Activated CD8-positive, alpha-beta memory T cell treated with anti-CD3 and anti-CD28 coated beads, Interleukin-2, amount 50 U/mL, for 4 hours (primary cell): ENCODE measurements at places on chromosomes 4 and X.
A peak's percentile ranks its signal among the peaks of the same experiment; 100 is the strongest.

- no peak for DNase-seq
Measured at GRCh38 chr4:172207886-172208285, 394.7 kb downstream of the GALNTL6 start.

DNA sequence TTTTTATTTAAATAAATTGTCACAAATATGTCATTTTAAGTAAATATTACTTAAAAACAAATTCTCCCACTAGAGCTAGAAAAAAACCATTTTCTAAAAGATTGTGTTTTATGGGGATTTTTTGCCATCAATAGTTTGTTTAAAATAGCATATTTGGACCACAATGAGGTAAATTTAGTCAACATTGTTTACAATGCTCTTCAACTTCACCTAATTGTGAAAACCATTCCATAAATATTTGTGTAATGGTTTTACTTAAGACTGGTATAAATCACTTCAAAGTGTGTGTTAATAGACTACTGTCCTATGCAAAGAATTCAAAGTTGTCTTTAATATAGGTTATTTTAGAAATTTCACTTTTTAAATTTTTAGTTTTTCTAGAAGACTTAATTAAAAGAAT is 1004.2 kb downstream of the PCDH18 start:
- no peak for DNase-seq

DNA sequence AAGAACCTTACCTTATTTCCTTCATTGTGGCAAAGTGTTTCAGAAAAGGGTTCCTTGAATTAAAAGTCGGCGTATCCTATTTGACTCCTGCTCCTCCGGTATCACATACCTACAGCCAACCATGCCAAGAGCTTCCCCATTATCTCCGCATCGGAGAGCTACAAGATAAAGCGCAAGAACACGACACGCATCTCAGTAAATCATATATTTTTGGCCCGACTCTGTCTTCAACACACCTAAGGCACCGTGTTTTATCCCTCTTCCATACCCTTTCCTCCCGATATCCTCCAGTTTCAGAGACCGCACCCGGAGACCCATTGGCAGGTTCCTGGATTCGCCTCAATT is 497 bp upstream of the THAP9 start:
- no peak for DNase-seq

GRCh38 chr4:157076578-157076947 is 613 bp downstream of the GLRB start:
- no peak for DNase-seq

- no peak for DNase-seq
Measured at GRCh38 chr4:181281451-181281850, 961.8 kb upstream of the TENM3 start.

DNA sequence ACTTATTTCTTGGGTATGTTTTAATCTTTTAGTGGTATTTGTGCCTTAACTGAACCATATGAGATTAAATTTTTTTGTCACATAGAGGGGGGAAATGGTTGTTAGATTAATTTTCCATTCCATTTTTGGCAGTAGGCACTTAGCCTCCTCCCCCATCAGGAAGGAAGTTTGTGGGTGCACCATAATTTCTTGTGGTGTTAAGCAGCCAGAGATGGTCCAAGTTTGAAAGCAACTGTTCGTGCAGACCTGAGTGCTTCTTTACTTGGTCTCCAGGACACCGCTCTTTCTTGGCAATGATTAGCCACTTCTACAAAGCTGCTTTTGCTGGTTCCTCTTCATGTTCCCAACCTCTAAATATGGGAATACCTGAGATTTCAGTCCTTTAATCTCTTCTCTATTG is 92.7 kb upstream of the RPL34 start:
- DNase-seq: peak; percentile 19

GRCh38 chr4:94359221-94359620 is 16.6 kb upstream of the HPGDS start:
- no peak for DNase-seq

GRCh38 chr4:88998891-88999290 is 58.1 kb downstream of the FAM13A start:
- DNase-seq: no peak

DNA sequence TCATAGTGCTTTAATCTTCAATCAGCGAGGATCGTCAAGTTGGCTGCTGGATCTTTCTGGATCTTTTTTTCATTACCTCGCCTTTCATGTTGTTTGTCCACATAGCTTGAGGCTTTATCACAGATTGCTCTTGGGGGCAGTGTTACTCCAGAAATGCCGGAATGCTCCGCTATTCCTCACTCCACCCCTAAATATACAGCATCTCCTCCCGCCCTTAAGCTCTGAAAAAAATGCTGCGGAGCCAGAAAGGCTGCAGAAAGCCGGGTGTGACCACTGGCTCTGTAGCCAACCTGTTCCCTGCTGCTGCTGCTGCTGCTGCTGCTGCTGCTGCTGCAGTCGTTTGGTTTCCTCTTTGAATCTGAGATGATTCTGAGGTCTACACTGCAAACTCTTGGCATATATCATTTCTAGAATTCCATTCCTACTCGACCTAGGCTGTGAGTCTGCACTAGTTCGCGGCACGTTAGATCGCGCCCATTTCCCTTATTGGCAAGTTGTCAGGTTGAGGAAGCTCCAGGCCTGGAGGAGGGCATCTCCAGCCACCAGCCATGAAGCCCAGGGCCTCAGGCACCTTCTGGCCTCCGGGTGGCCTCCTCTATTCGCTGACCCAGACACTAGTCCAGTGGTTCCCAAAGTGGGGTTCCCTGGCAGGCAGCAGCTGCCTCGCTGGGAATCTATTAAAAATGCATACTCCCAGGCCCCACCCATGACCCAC is 34.2 kb downstream of the WDR13 start:
- peak; percentile 58 for DNase-seq

DNA sequence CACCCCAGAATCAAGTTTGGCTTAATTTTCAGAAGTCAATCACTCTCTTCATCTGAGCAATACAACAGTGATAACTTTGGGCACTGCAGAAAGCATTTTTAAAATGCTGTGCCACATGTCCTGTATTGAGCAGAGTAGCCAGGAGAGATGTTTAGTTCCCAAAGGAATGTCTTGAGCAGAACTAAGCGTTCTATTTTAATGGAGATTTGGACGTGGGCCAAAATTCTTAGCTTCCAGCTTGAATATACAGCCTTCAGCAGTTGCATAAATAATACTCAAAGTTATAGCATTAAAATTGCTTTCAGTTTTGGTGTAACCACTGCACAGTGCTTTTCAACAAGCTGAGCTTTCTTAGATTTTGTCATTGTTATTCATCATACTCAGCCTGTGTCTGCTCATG is 679.2 kb downstream of the NLGN4X start:
- no peak for DNase-seq

GRCh38 chrX:137052643-137053235 is 18.9 kb upstream of the GPR101 start:
- peak; percentile 25 for DNase-seq

GRCh38 chr4:53614591-53614990 is 23.3 kb upstream of the LNX1 start:
- DNase-seq: no peak

GRCh38 chr4:52883707-52884669 is 21.9 kb downstream of the RASL11B start:
- DNase-seq: no peak

GRCh38 chrX:15822922-15823321 is 31.7 kb downstream of the AP1S2 start:
- no peak for DNase-seq

- no peak for DNase-seq
Measured at GRCh38 chr4:173009129-173009823, 159.3 kb upstream of the GALNT7 start.

DNA sequence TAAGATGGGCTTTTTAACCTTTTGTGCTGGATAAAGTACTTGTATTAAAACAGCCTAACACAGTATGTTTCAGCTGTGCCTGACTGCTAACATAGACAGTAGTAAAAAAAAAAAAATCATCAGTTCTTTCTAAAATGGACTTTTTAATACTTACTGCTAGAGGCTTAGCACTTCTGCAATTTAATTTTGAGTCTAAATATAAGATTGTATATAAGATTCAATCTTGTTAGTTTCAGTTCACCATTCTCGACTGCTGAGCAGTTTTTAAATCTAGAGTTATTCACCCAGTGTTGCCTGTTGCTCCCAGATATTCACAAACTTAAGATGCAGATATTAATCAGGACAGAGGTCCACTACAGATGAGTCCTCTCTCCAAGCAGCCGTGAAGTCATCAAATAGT is 6.8 kb downstream of the PLA2G12A start:
- DNase-seq: no peak

- no peak for DNase-seq
Measured at GRCh38 chrX:138874271-138874935, 162.9 kb upstream of the FGF13 start.

- DNase-seq: no peak
Measured at GRCh38 chrX:18490806-18491555, 65.6 kb downstream of the CDKL5 start.

GRCh38 chr4:11028334-11028733 is 343.8 kb upstream of the CLNK start:
- DNase-seq: no peak

- no peak for DNase-seq
Measured at GRCh38 chrX:20037186-20037585, 46.3 kb upstream of the BCLAF3 start.
